ENCODE measurements at places on chromosomes 7 and 10. TPM values are rescaled to one million over a fixed set of nuclear protein-coding genes. Genes with fewer than 3 reads are reported as not detected.

The HOXA7 gene
- total RNA-seq: 0.28 TPM

The CRHR2 gene
- total RNA-seq: not detected

The FAM25A gene
- total RNA-seq: not detected

The NKX2-3 gene
- 0.42 TPM for total RNA-seq

The LIPF gene
- total RNA-seq: not detected

The OR2A5 gene
- total RNA-seq: not detected

The PLEKHS1 gene
- not detected for total RNA-seq

The COL26A1 gene
- not detected for total RNA-seq

The LIPM gene
- total RNA-seq: not detected

The GIMAP5 gene
- 35.9 TPM for total RNA-seq

The RARRES2 gene
- total RNA-seq: 76.4 TPM

The GRID1 gene
- total RNA-seq: 0.27 TPM

The CLCN1 gene
- not detected for total RNA-seq

The CAMK2B gene
- 1.5 TPM for total RNA-seq

The NRG3 gene
- total RNA-seq: not detected

The EFCAB10 gene
- not detected for total RNA-seq

The UNC5B gene
- total RNA-seq: 18.3 TPM

The PTPRZ1 gene
- total RNA-seq: 5.1 TPM

The GRB10 gene
- total RNA-seq: 59.2 TPM

The ST8SIA6 gene
- total RNA-seq: 1.5 TPM

The WDR86 gene
- total RNA-seq: not detected

The CTAGE15 gene
- not detected for total RNA-seq
